Activated gamma-delta T cell (primary cell): ENCODE measurements at places on chromosomes 16 and 17.

DNA sequence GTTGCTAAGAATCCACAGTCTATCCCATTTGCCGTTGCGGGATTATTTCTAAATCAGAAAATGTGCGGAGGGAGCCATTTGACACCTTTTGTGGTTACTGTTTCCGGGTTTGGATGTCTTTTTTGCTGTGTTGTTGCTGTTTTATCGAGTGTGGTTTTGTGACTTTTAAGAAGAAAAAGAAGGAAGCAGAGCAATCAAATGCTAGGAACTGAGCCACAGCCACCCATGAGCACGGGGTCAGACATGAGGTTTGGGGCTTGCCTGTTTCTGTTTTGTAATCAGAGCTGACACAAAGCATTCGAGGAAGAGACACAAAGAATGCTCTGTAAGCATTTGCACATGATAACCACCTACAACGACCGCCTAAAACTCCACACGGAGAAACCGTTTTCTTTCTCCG is 53.1 kb upstream of the CHMP6 start:
- DNase-seq = no peak

DNA sequence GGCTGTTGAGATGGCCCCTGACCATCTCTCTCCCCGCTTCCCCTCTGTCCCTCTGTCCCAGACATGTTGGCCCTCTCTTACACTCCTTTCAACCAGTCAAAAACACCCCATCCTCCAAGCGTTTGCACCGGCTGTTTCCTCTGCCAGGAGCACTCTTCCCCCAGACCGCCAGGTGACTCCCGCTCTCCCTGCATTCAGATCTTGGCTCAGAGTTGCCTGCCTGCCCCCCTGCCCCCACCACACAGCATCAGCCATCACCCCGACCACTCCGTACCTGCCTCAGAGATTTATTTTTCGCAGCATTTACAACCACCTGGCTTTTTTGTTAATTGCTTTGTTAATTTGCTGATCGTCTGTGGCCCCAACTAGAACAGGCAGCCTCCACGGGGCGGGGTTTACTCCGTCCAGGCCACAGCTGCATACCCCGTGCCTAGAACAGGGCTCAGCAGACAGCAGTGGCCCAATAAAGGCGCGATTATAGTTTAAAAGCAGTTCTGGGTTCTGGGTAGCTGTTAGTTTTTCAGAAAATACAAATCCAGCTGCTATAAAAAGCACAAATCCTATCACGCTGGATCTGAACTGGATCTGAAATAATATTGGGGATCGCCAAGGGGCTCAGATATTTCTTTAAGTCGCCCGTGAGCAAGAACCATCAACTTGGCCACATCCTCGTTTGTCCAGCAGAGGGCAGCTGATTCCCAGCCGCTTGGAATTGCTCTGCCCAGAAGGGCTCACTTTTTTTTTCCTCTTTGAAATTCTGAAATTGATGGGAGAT is 173.6 kb downstream of the IRF8 start:
- DNase-seq = no peak

DNA sequence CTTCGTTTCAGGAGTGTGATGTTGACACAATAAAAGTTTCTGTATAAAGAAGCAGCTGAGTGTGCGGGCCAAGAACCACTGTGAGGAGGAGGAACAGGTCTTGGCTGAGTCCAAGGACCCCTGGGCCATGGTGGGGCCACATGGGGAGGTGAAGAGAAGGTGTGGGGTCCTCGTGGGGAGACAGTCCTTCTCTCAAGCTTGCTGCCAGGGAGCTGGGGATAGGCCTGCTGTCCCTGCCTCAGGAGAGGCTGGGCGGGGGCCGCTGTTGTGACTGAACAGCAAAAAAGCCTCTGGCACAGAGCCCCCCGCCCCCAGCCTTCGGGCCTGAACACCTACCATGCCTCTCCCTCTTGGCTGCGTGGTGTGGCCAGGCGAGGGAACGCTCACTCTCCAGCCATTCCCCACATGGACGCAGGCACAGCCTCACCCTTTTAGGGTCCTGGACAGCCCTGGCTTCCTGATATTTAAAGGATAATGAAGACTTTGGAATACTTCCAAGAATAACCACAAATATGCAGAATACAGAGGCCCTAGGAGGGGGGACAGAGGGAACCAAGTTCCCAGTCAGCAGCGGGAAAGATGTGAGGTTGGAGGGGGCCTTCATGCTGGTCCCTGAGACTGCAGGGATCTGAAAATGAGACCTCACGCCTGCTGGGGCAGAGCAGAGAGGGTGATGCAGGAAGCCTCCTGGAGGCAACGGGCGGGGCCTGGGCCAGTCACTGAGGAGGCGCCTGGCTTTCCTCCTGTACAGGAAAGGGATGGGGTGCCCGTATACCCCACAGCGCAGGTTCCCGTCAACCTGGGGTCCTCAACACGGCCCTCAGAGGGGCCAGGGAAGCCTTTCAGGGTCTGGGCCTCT is 100.0 kb upstream of the CREBBP start:
- DNase-seq = no peak

- DNase-seq = no peak
Observed at GRCh38 chr17:4796552-4796920, 572 bp downstream of the PSMB6 start.

- no peak for DNase-seq
Observed at GRCh38 chr17:7748076-7748775, 30.7 kb downstream of the DNAH2 start.

- DNase-seq = no peak
Observed at GRCh38 chr17:64653985-64654355, 8.1 kb downstream of the SMURF2 start.
